ENCODE measurements at places on chromosomes 5 and 9.

DNA sequence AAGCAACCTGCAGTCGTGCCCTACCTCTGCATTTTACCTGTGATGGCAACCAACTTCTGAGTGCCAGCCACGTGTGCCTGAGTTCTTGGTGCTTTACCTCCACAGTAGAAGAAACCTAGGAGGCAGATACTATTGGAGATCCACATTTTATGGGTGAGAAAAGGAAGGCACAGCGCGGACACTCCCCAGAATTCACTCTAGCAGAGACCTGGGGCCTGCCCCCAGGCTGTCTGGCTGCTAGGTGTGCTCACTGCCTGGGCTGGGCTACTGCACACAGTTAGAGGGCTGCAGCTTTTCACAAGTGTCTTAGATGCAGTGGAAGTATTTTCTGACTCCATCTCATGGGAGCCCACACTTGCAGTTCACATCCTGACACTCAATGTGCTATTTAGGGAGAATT lies 598.8 kb upstream of the ADAMTS16 start:
- no peak for DNase-seq

GRCh38 chr9:10265153-10265631 lies 347.6 kb downstream of the PTPRD start:
- DNase-seq = no peak

DNA sequence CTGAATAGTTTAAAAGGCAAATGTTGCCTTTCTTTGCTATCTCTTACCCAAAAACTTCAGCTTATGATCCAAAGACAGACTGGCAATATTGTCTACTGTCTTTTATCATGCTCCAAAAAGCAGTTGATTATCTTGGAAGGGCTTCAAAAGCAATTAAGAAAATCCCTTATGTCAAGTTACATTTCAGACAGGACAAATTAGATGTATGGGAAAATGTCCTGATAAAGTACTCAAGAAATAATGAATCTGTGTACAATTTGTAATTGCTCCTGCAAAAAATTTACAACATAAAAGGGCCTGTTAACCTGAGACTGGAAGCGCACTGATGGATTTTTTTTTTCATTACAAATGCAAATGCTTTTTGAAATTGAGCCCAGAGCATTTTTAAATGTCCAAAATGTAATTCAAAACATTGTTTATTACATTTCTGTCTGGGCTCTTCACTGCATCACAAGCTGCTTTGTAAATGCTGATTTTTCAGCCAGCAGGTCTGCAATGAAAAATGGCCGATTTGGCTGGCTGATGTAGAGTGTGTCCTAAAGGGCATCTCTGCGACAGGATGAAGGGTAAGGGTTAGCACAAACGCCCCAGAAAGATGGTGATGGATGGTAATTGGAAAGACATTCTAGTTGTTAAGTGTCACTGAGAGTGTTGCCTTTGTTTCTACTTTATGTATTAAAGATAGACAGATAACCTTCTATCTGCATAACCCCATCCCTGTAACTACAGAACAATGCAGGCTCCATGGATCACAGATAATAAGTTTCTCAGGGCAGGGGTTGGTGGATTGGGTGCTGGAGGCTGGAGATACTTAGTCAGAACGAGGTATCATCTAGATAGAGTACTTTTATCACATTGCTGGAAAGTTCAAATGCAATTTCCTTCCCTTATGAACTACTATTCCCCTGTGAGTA lies 27.0 kb downstream of the MAT2B start:
- no peak for DNase-seq

DNA sequence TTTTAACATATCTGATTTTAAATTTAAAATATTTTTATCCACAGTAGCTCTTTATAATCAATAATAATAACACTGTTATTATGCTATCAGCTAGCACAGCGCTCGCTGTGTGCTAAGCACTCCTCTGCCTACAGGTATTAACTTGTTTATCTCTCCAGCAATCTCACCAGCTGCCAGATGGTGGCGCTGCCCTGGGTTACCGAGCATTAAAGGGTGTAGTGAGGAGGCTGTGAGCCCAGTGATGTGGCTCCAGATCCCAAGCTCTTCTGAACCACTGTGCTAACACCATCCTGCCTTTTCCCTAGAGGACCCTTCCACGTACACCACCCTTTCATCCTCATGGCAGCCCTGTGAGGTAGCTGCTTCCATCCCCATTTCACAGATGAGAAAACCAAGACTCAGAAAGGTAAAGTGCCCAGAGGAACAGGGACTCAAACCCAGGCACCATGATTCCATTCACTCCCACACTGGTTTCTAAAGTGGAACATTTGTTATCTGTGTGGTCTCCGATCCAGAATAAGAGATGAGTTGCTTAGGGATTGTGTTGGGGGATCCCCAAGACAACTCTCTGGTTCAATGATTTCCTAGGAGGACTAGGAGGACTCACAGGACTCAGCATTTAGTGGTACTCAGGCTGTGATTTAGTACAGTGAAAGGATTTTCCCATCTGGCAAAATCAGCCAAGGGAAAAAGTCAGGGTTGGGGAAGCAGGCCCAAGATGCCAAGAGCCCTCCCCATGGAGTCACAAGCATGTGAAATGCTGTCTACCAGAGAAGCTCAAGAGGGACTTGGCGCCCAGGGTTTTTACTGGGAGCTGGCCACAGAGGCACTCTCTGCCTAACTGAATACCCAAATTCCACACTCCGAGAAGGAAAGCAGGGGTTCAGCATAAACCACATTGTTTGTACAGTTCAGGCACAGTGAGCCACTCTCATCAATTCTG lies 7.0 kb downstream of the IGFBPL1 start:
- no peak for DNase-seq

DNA sequence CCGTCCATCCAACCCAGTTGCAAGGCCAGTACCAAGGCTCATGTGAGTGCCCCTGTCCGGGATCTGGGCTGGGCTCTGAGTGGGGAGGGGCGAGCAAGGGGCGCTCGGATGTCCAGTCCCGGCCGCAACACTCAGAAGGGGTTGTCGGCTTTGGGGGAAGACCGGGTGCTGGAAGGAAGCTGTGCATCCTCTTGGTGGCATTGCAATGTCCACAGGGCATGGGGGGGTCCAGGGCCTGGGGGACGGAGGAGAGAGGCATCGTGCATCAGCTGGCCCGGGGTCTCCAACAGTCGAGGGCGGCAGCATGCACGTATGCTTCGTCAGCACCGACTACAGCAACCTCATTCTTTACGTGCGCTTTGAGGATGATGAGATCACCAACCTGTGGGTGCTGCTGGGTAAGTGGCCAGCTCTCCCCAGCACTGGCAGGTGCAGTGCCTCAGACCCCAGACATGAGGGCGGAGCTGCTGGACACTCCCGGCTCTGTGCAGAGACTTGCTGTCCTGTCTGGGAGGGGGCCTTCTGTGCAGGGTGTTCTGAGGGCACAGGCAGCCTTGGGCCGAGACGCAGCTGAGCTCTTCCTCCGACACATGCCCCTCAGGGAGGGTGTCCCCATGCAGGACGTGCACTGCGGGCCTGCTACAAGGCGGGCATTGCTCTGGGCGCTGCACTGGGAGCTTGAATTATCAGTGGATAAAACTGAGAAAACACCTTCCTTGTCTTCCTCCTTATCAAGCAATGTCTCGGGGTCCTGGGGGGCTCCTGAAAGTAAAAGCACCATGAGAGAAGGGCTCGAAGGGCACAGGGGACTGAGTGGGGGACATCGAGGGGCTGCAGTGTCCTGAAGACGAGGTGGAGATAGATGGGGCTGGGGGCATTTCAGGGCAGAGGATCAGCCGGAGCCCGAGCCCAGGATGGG lies 22.5 kb downstream of the GLT6D1 start:
- DNase-seq = no peak

GRCh38 chr5:142293486-142293885 lies 31.3 kb downstream of the SPRY4 start:
- DNase-seq = no peak

- DNase-seq = no peak
Measured at GRCh38 chr5:135426102-135427082, 20.8 kb downstream of the DCANP1 start.

DNA sequence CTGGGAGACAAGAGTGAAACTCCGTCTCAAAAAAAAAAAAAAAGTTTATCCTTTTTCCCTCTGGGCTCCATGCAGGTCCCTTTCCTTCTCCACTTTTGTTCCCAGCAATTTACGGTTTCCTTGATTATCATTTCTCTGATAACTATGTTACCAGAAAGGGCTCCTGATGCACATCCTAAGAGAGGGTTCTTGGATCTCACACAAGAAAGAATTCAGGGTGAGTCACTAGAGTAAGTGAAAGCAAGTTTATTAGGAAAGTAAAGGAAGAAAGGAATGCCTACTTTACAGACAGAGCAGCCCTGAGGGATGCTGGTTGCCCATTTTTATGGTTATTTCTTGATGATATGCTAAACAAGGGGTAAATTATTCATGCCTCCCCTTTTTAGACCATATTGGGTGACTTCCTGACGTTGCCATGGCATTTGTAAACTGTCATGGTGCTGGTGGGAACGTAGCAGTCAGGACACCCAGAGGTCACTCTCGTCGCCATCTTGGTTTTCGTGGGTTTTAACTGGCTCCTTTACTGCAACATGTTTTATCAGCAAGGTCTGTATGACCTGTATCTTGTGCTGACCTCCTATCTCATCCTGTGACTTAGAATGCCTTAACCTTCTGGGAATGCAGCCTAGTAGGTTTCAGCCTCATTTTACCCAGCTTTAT lies 13.5 kb upstream of the MELK start:
- DNase-seq = no peak

- DNase-seq = no peak
Measured at GRCh38 chr9:135147474-135147805, 60.0 kb downstream of the OLFM1 start.

DNA sequence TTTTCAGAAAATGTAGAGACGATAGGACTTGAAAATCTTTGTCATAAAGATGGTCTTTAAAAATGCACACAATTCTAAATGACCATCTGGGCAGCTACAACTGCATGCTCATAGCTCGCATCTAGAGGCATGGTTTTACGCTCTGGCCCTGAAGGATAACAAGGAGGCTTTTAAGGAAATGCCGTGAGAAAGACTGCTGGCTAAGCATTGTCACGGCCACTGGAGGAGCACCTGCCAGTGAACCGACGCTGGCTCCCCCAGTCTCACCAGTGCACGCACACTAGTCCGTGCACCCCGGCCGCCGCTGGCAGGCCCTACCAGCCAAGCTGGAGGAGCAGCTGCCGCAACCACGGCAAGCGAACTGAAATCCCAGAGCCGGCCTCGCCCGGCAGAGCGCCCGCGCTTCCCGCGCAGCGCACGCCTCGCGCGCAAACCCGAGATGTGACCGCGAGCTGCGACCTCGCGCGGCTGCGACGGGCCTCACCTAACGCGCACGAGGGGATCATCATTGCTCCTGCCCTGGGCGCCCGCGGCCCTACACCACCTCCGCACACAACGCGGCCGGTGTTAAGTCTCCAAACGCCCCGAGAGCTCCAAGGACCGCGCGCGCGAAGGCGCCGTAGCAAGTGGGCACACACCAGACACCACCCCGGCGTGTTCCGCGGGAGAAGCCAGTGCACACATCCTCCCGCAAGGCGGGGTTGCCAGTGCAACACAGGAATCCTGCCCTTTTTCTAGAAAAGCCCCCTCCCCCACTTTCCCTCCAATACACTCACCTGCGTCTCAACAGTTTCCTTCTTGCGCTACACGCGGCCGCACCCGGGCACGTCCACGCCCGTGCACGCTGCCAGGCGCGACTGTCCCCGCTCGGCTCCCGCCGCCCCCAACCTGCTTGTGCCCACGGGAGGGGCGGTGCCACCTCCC lies 5.3 kb downstream of the ELAVL2 start:
- DNase-seq = no peak

DNA sequence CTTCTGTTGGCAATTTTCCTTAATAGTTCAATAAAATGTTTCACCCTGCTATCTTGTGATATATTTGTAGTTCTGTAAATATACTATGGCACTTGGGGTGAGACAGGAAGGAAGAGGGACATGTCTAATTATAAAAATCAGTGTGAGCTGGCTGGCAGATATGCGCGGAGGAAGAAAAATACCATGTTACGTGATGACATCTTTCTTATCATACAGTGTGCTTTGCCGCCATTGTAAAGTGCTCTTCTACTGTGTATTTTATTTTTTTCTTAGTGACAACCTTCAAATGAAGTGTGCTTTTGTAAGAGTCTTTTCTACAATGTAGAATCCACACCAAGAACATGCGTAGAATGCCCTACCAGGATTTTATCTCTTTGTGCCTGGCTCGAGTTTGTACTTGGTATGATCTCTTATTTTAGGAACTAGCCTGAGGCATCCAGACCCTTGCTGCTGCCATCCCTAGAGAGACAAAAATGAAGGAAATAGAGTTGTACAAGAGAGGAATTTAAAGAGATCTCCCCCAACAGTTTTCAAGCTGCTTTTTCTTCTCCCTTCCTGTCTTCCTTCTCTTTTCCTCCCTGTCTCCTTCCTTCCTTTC lies 46.7 kb upstream of the RIOK2 start:
- DNase-seq = no peak

DNA sequence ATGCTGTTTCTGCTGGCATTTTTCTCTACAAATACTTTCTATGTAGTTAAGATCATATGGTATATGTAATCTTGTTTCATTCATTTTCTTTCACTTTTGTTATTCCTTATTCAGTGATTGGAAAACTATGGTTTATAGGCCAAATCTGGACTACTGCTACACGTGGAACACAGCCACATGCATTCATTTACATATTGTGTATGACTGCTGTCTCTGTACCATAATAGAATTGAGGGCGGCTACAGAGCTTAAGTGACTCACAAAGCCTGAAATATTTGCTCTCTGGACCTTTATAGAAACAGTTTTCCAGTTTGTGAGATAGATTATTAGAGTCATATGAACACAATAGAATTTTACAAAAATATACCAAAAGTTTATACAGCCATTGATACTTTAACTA lies 133.6 kb upstream of the CDKN2B start:
- DNase-seq = no peak

DNA sequence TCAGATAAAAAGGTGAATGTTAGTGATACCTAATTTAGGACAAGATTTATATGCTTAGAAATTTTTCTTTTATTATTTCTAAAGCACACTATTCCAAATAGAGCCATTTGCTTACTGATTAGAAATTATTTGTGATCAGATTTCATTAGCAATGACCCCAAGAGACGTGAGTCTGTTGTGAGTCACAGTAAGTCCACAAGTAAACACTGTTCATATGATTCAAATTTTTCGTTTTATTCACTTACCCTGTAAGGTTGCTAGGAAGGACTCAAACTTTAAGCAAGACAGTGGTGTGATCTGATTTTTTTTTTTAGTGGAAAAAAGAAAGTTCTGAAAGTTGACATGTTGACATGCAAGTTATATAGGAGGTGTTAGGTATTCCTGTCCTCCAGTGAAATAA lies 1.2 kb downstream of the CARD6 start:
- no peak for DNase-seq

GRCh38 chr5:115810761-115811160 lies 5.7 kb downstream of the CDO1 start:
- no peak for DNase-seq

- DNase-seq = no peak
Measured at GRCh38 chr5:83856881-83857280, 136.2 kb upstream of the HAPLN1 start.

GRCh38 chr9:114774524-114774923 lies 31.3 kb downstream of the TNFSF15 start:
- DNase-seq = no peak
